ENCODE measurements at places on chromosomes 3 and 15. TPM values are rescaled to one million over a fixed set of nuclear protein-coding genes. Genes with fewer than 3 reads are reported as not detected.

- ATAC-seq = peak; percentile 95
These were observed 239.3 kb downstream of the EPHB1 start for GRCh38 chr3:135034291-135034768.

DNA sequence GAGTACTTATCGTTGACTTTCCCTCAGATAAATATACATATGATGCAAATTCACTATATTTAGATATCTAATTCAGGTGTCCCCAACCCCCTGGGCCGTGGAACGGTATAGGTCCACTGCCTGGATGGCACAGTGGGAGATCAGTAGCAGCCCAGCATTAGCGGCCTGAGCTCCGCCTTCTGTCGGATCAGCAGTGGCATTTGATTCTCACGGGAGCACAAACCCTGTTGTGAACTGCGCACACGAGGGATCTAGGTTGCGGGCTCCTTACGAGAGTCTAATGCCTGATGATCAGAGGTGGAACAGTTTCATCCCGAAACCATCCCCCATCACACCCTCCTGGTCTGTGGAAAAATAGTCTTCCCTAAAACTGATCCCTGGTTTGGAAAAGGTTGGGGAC lies 6.9 kb downstream of the KNL1 start:
- no peak for ATAC-seq

- ATAC-seq = no peak
These were observed 153.4 kb upstream of the SMAD3 start for GRCh38 chr15:66912001-66912400.

- ATAC-seq = no peak
These were observed 130.6 kb upstream of the FHIT start for GRCh38 chr3:61381745-61382392.

GRCh38 chr15:66897971-66898370 lies 167.4 kb upstream of the SMAD3 start:
- no peak for ATAC-seq

DNA sequence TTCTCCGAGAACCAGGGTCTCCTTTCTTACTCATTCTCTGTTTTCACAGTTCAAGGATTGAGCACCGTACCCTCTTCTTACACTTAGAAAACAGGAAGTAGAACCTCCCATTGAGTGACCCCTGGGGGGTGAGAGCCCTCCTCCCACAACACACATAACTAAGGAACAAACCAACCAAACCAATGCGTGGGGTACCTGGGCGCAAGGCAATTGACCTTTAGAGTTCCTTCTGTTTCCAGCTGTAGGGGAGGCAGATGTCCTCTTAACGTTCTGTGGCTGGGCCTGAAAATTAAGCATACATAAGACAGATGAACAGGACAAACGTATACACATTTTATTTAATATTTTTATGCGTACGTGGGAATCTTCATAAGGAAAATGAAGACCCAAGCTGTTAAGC lies 33.5 kb upstream of the TIMP4 start:
- ATAC-seq = no peak

CLSTN2 gene
- 1.2 TPM for total RNA-seq

DNA sequence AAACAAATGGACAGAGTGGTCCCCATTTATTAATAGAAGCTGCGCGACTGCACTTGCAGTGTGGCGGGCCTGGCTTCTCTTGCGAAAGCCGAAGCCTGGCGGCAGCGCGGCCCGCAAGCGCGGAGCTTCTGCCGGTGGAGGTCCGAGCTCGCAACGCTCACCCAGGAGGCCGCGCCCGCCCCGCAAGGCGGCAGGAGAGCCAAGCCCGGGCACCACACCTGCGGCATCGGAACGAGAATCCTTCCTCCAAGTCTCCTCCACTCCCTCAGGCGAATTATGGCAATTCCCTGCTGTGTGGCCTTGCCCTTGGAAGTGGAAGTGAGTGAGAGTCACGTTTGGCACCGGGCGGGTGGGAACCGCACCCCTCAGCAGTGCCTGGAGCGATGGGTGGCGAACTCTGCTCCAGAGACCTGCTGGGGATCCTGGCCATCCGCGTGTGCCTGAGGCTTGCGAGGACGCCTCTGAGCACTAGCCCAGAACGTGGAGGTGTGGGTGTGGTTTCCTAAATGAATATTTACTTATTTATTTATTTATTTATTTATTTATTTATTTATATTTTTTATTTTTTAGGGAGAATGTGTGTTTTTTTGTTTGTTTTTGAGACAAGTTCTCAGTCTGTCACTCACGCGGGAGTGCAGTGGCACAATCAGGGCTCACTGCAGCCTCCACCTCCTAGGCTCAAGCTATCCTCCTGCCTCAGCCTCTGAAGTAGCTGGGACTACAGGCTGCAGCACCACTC lies 133.7 kb upstream of the UBE2E1 start:
- no peak for ATAC-seq
